ENCODE measurements at places on chromosomes 1 and 21.

DNA sequence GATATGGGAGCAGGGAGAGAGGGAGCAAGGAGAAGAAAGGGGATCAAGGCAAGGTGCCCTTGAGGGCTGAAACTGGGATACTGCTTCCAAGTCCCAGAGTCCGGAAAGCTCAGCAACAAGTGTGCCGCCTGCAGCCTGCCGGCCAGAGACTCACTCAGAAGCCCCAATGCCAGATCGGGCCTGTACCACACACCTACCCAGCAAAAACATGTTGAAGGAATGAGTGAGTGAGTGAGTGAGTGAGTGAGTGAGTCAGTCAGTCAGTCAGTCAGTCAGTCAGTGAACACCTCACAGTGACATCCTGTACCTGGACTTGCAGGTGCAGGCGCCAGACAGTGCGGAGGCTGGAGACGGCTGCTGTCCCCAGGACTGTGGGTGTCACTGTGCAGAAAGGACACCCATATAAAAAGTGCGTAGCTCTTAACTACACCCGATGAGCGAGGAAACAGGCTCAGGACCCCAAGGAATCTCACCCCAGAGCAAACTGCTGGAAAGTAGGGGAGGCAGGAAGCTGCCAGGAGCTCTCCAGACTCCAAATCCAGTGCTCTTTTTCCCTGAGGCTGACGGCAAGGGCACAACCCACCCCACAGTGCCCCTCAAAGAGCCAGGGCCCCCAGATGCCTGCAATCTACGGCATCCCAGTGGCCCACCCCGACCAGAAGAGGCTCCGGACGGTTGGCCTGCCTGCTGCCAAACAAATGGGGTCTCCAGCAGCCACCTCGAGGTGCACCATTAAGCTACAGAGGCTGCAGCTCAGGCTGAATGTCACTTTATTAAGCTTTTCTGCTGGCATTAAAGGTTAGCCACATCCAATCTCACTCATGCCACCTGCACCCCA is 261.7 kb downstream of the NPHP4 start:
- no peak for DNase-seq

GRCh38 chr1:93804412-93804811 is 74.6 kb downstream of the DNTTIP2 start:
- no peak for DNase-seq

- no peak for DNase-seq
Measured at GRCh38 chr21:39452207-39452969, 618 bp downstream of the SH3BGR start.

GRCh38 chr1:101073836-101074235 is 48.3 kb upstream of the DPH5 start:
- DNase-seq = no peak

DNA sequence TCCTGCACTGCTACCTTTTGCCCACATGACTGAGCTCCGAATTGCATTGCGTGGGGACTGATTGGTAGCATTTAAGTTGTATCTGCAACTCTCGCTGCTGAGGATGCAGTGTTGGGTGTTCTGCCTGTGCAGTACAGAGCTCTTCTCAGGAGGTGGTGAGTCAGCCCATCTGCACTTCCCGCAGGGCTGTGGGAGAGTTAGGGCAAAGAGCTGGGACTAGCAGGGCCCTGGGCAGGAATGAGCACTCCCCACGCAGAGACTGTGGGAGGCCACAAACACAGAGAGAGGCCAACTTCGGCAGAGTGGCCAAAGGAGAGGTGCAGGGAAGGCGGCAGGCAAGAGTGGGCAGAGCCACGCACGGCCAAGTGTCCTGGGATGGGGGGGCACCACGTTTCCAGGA is 244.7 kb downstream of the SIPA1L2 start:
- DNase-seq = no peak
